Right renal cortex interstitium (tissue), 3 donors: ENCODE measurements at places on chromosomes 4 and X. TPM values are rescaled to one million over a fixed set of nuclear protein-coding genes. Genes with fewer than 3 reads are reported as not detected.

RAI2 gene
- 11.5 TPM for polyA plus RNA-seq

SAGE1 gene
- polyA plus RNA-seq: not detected

SLC34A2 gene
- 30.7 TPM for polyA plus RNA-seq

GRCh38 chr4:14419516-14419915 lies 582.8 kb upstream of the CPEB2 start:
- no peak for DNase-seq

GRCh38 chr4:27908356-27908755 lies 1047.7 kb downstream of the STIM2 start:
- DNase-seq: no peak

GRCh38 chrX:27399146-27399456 lies 64.0 kb downstream of the PPP4R3C start:
- no peak for DNase-seq

DNA sequence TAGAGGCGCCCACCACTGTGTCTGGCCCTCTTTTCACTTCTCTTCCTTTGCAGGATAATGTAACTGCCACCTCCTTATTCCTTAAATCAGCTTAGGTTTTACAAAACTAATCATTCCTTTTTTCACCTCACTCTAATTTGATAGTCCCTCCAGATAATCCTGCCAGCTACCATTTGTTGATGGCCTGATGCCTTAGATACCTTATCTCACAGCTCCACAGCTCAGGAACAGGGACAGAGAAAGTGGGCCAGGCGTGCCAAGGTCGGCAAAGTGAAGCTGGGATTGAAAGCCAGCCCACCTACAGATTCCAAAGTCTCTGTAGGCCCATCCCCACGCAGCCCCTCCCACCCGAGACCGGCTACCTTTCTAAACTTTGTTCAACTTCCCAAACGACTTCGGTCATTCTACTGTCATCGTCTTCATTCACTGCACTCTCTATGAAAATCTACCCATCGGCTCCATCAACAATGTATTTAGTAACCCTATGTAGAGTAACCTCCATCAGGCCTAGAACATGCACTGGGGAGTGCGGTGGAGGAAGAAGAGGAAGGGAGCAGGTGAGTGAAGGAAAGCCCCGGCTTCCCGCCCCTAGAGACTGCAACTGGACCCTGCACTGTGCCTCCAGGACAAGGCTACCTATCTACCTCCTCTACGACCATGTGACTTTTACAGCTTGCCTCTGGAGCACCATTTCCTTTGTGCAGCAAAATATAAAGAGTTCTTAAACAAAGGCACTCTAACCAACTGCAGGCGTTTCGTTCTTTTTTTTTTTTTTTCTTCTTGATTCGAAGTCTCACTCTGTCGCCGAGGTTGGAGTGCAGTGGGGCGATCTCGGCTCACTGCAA lies 1.5 kb downstream of the CASP6 start:
- DNase-seq: peak; percentile 3

DNA sequence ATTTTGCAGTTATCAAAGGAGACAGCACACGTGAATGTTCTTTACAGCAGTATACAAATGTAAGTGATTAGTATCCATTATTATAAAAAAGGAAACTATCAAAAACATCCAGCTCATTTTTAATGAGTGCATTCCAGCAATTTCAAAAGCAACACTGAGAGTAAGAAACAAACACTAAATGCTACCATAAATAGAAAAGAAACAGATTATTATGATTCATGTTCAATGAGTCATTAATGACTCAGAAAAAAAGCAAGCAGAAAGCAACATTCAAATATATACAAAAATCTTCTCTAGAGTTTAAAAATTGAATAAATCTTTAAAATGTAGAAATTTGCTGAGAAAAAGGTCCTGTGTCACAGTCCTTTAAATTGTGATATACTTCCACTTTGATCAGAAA lies 346.5 kb upstream of the FMR1 start:
- DNase-seq: no peak

- no peak for DNase-seq
Measured at GRCh38 chrX:41045960-41046567, 39.2 kb upstream of the USP9X start.

- DNase-seq: no peak
Measured at GRCh38 chr4:31005037-31005436, 284.9 kb downstream of the PCDH7 start.

F8A3 gene
- 15.3 TPM for polyA plus RNA-seq

ASMT gene
- polyA plus RNA-seq: not detected

NPY2R gene
- polyA plus RNA-seq: 0.89 TPM

DNA sequence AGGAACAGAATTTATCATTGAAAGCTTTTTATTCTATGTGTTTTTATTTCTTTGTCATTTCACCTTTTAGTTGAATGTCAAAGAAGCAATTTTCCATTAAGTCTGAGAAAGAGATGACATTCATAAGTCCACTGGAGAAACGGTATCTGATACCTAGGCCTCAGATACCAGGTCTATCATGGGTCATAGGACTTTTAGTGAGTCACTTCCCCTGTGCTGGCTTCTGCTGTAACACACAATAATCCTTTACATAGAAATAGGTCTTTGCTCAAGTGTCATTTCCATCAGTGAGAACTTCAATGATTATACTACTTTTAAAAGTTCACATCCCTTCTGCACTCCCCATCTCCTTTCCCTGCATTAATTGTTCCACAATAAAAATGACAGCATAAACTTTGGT lies 125.5 kb upstream of the ARMCX2 start:
- no peak for DNase-seq

DNA sequence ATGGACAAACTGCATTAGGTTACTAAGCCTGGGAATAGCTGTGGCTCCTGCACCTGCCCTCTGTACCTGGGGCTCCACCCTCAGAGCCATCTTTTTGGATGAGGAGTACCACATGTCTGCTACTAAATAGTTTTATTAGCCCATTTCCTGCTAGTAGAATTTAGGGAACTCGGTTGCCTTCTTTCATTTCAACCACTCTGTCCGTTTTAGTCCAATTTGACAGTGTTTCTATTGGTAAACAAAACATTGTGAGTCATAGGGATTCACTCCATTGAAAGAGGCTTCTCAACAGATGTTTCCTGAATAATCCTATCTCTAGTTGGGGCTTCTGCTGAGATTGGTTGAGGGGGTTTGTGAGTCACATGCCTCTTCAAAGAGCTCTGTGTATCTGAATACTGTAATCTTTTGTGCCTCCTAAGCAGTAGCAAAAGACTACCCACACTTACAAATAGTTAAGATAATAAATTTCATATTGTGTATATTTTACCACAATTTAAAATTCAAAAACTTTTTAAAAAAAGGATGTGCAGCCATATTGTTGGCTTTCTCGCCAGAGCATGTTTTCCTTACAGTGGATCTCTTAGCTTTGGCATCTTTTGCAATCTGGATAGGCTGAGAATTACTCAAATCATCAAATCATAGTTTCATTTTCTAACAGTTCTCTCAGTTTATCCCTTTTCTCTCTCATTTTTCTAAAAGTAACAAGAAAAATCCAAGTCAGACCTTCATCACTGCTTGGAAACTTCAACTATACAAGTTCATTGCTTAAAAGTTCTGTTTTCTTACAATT lies 9.9 kb downstream of the FAM200B start:
- no peak for DNase-seq

HSFX3 gene
- polyA plus RNA-seq: not detected

- DNase-seq: no peak
Measured at GRCh38 chr4:917992-918391, 14.1 kb downstream of the GAK start.

GRCh38 chrX:35919536-35920309 lies at the start of gene CFAP47:
CFAP47 (plus strand) TSS chrX:35919734; CDS start chrX:35919800, 66 bp downstream.
- DNase-seq: peak; percentile 23

- no peak for DNase-seq
Measured at GRCh38 chrX:27078371-27078770, 384.8 kb downstream of the PPP4R3C start.

GRCh38 chrX:101025126-101025525 lies 26.8 kb downstream of the TRMT2B start:
- no peak for DNase-seq

ITGB1BP2 gene
- 1.3 TPM for polyA plus RNA-seq

- no peak for DNase-seq
Measured at GRCh38 chr4:151671541-151672059, 89.2 kb downstream of the GATB start.

GRCh38 chrX:128464116-128464515 lies 411.9 kb upstream of the ACTRT1 start:
- no peak for DNase-seq

DNA sequence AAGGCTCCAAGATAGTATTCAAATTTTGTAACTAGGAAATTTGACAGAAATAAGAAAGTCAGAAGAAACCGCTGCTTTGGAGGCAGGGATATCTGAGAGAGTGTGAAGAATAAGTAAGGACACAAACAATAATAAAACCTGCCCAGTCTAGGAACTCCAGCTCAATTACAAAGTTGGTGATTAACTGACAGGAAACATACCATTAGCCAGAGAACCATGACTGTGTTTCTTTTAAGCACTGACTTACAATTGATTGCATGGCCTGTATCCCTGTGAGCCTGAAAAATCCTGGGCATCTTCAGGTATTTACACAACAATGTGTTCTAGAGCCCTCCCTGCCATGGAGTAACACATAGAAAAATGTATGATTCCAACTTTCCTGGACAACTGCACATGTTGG lies 127.4 kb downstream of the GRIA3 start:
- peak; percentile 15 for DNase-seq

CPZ gene
- polyA plus RNA-seq: 16.0 TPM

- no peak for DNase-seq
Measured at GRCh38 chr4:17489721-17490120, 22.2 kb downstream of the QDPR start.

DNA sequence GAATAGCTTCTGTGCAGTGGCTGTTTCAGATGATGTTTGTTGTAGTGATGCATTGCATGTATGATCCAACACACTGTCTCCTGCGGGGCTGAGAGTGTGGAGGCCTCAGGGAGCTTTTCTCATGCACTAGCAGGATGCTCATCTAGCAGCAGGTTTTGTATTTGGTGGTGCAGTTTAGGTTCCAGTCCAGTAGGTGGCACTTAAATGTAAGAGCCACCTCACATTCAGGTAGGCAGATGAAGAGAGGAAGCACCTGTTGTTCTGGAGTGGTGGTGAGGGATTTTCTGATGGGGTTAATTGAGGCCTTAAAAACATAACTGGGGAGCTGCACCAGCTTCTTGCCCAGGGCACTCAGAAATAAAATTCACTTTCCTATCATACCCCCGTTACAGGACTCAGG lies 300.9 kb downstream of the SPIN4 start:
- DNase-seq: no peak

- DNase-seq: no peak
Measured at GRCh38 chrX:125681058-125681457, 361.4 kb downstream of the TEX13C start.

SCD5 gene
- polyA plus RNA-seq: 30.0 TPM

SGMS2 gene
- polyA plus RNA-seq: 14.5 TPM

DNA sequence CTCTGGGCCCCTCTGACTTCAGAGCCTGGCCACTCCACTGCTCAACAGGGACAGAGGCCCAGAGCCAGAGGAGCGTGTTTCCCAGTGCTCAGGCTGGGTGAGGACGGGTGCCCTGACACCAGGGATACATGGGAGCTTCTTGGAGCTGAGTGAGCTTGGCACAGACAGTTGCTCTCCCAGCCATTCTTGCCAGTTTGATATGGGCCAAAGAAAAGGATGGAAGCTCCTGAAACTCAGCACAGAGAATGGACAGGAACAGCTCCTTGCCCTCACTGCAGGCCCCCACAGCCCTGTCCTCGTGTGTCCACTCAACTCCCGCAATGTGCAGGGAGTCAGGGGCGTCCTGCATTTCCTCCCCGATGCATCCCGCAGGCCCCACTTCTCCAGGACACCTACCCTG lies 38.8 kb downstream of the NSG1 start:
- no peak for DNase-seq

GRCh38 chr4:41177016-41177415 lies 37.3 kb downstream of the APBB2 start:
- DNase-seq: no peak

- DNase-seq: no peak
Measured at GRCh38 chr4:131650951-131651350, 1498.1 kb upstream of the PCDH10 start.

DNA sequence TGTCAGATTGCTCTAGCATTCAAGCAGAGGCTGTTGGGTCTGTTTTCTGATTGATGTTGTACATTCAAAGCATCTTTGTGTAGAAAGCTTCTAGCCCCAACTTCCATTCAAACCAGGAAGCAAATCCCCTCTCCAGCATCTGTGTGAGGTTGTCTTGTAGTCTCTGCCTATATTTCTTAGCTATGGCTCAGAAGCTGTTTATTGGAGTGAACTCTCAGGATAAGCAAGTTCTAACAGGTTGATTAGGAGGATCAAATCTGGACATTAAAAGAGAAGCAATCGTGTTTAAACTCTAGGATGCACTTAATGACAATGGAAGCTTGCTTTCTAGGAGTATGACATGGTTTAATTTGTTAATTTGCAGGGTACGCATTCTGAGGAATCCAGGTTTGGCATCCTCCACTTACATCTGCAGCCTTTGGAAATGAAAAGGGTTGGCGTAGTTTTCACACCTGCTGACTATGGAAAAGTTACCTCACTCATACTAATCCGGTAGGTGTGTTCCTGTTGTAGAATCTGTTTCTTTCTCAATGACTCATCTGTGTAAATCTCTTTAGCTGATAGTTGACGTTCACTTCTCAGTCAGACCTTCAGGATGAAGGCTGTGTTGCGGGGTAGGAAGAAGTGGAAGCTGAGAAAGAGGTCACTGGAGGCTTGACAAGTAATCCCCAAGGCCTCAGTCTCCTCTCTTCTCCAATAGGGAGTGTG lies 88.0 kb upstream of the TLR2 start:
- DNase-seq: no peak

ARSH gene
- polyA plus RNA-seq: not detected

- no peak for DNase-seq
Measured at GRCh38 chrX:110317820-110318663, at the start of gene AMMECR1. AMMECR1 (minus strand) TSS chrX:110318085; CDS start chrX:110318071, 14 bp downstream.

GRCh38 chr4:14792702-14793227 lies 209.5 kb upstream of the CPEB2 start:
- no peak for DNase-seq

DNA sequence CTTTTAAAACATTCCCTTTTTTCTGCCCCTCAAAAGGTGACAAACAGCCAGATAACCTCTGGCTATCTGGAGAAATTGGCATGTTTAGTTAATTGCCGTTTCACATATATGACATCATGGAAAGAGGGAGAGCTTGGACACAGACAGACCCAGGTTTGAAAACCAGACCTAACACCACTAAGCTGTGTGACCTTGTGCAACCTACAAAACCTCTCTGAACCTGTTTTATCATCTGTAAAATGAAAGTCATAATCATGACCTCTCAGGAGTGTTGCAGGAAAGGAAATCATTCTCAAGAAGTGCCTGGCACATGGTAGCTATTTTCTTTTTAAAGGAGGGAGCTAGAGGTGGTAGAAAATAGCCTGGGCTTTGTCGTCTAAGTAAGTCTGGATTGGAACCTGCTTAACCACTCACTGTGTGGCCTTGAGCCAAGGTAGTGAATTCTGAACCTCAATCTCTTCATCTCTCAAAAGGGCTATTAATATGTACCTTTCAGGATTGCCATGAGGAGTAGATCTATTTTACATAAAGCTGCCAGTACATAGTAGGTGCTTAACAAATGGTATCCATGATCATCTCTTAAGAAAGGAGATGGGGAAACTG lies 363.5 kb downstream of the BCOR start:
- no peak for DNase-seq
